ENCODE measurements at places on chromosomes 7 and 10. TPM values are rescaled to one million over a fixed set of nuclear protein-coding genes. Genes with fewer than 3 reads are reported as not detected.

Gene LLCFC1
- not detected for total RNA-seq

Gene SEMA3E
- not detected for total RNA-seq

Gene VWDE
- 1.6 TPM for total RNA-seq

Gene MINDY4
- 0.96 TPM for total RNA-seq

Gene IDI2
- not detected for total RNA-seq

Gene TLX1
- total RNA-seq, result not detected

Gene CTAGE8
- total RNA-seq, result 1.3 TPM

Gene VWA2
- not detected for total RNA-seq

Gene HEPACAM2
- total RNA-seq, result not detected

GRCh38 chr7:17058568-17058967 is 176.8 kb upstream of the AGR3 start:
- no peak for DNase-seq

DNA sequence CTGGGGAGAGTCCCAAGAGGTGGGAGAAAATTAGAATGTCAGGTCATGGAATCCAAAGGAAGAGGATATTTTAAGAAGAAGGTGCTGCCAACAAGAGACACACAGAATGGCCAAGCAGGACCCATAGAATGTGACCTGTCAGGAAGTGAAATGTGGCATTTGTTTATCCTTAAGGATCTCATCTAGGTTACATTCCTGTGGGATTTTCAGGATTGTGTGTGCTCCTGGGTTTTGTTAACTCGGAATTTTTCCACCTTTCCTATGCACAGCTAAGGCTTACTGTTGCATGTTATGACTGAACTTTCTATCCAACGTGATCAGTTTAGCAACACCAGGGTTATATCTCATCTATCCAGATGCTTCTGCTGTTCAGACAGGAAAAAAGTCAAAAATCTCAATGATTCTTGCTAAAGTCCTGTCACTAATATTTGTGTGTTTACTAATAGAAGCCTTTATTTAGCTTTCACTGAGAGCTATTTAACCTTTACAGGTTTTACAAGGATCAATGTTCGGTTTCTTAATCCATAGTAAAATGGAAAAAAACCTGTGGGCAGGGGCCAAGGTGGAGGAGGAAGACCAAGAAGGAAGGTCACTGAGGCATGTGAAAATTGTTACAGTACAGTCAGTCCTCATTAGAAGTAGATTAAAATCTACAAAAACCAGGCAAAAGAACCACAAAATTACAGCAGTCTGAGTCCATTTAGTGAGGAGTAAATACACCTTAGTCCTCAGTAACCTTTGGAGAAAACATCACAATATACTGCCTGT is 437.8 kb upstream of the NPVF start:
- DNase-seq, result no peak

- DNase-seq, result no peak
These were observed 147.1 kb downstream of the MLLT10 start for GRCh38 chr10:21681156-21681555.

- no peak for DNase-seq
These were observed 98.5 kb upstream of the NPS start for GRCh38 chr10:127450644-127451043.

DNA sequence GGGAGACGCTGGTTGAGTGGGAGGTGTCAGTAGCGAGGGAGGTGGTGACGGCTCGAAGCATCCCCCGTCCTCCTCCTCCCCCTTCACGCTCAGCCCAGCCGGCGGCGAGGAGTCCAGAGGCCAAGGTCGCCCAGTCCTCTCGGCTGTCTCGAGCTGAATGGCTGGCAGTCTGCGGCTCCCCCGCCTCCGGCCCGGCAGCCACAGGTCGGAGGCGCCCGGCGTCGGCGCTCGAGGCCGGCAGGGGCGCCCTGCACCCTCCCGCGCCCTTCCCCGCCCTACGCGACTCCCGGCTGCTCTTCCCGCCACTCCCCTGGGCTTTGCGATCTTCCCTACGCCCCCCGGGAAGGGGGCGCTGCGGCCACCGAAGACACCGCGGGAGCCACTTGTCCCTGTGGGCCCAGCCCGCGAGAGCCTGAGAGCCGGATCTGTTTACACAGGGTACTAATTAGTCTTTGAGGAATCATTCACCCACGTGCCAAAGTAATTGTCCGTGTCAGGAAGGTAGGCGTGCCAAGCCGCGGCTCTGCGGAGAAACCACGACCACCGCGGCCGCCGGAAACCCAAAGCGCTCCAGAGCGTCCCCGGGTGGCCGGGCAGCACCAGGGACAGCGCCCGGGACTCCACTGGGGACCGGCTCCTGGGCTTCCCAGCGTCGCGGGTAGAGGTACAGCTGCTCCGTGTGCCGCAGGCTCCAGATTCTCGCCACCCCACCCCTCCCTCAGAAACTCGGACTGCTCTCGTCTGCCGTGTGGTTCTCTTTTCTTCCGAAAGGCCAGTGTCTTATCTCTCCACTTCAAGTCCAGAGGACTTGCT is at the start of gene NXPH1:
Gene NXPH1 (plus strand): TSS at position 133 of the 813 bp plus-strand sequence.
- DNase-seq, result no peak

DNA sequence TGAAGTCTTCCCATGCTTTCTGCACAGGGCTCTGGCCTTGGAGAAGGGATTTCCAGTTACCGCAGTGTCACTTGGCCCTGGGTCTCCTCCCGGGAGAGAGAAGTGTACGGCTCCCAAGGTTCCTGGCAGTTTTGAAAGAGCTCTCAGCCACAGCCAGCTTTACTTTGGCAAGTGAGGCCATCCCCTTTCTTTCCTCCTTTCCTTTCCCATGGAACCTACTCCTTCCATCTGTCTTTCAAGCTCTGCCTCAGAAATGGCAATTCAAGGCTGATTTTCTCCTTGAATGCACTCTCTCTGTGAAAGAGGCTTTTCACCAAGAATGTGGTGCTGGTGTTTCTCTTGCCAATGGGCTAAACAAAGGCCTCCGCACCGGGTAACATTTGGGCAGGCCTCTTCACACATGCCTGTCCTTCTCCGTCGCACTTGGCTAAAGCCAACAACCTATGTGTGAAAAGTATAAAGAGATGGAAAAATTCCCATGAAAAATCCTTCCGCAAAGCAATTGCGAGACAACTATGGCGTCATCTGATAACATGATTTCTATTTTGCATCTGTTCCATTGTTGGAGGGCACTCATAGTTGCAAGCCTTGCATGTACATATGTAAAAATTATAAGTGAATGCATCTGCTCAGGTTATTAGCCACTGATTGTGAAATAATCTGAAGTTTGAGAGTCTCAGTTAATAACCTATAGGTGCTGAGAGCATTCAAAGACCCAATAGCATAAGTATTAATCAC is 125.4 kb downstream of the PFKFB3 start:
- DNase-seq, result no peak

DNA sequence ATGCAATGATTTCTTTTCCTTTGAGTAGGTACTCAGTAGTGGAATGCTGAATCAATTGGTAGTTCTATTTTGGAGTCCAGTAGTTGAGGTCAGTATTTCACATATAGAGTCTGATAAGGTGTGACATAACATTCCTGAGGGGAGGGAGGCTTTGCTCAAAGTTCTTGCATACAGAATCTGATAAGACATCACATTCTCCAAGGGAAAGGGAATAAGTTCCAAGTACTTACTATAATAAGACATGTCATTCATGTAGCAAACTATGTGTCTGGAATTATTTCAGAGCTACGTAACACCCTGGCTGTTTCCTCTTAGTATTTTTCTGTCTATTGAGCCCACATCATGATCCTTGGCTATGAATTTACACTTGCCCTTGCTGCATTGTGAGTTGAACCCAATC is 74.3 kb upstream of the POM121L12 start:
- no peak for DNase-seq

DNA sequence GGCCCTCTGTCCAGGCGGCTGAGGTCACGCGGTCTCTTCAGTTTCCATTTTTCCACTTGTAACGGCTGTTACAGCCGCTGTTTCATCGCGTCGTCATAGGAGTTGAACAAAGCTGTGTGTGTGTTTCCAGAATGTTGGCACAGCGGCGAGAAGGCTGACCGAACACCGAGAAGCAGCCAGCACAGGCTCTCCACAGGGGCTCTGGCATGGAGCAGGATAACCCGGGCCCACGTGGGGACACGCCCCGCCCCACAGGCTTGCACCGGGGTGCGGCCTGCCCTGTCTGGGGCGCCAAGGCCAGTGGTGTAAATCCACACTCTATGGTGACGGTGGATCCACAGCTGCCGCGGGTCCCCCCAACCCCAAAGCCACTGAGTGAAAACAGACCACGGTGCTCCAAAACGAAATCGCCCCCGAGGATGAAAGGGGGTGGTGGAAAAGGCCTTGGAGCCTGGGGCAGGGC is 448.2 kb downstream of the DNAJB6 start:
- DNase-seq, result no peak

DNA sequence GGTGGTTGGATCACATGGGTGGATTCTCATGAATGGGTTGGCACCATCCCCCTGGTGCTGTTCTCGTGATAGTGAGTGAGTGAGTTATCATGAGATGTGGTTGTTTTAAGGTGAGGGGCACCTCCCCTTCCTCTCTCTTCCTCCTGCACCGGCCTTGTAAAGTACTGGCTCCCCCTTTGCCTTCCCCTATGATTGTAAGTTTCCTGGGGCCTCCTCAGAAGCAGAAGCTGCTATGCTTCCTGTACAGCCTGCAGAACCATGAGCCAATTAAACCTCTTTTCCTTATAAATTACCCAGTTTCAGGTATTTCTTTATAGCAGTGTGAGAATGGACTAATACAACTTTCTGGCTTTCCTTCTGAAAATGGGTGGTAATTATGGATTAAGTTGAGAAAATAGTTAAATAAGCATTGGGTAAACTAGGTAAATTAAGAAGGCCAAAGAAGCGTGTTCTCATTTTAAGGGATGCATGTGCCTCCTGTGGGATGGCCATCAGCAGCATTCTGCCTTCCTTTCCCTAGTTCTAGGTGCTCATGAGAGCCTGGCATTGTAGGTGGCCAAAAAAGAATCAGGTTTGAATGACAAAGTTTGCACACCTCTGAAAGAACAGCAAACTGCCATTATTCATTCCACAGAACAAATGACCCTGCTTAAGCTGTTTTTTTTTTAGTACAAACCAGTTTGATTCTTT is 241.4 kb upstream of the CCDC6 start:
- DNase-seq, result no peak

DNA sequence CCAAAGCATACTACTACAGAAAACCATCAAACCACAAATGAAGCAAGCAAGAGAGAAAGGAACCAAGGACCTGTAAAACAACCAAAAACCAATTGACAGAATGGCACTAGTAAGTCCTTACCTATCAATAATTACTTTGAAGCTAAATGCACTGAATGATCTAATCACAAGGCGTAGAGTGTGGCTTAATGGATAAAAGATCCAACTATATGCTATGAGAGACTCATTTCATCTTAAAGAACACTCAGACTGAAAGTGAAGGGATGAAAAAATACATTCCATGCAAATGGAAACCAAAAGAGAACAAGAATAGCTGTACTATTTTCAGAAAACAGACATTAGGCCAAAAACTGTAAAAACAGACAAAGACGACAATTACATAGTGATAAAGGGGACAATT is 70.7 kb downstream of the CRPPA start:
- no peak for DNase-seq

- no peak for DNase-seq
These were observed 18.5 kb downstream of the ELMO1 start for GRCh38 chr7:37430171-37430570.

- no peak for DNase-seq
These were observed 97.9 kb downstream of the DNAJB6 start for GRCh38 chr7:157434701-157435100.

DNA sequence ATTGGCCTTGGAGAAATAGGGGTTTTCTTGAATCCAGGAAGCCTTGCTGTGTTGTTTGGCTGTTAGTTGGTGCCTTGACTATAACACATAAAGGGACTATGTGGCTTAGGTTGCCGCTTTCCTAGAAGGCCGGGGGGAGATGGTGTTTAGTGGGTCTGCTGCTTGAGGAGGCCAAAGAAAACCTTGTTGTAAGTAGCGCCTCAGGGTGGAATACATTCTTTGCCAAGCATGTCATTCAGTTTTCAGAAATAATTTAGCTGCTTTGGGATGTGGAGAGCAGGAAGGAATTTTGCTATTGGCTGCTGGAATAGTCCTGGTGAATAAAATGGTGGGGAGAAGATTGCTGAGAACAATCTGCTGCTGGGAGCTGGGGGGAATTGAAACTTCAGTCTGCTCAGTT is 132.9 kb upstream of the WNT16 start:
- DNase-seq, result no peak

DNA sequence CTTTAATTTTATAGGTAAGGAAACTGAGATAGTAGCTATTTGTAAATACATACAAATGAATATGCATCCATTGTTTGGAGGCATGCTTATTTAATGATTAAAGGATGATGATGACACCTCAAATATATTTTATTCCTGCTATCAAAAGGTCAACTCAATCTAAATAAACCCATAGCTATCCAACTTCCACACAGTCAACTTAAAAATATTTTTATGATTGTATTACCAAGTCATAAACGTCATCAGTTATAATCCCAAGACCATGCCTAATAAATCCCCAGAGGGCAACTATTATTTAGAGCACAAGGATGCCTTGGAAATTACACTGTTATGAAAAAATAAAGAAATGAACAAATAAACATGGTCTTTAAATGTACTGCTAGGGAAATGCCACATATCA is 102.1 kb downstream of the MPP7 start:
- no peak for DNase-seq

GRCh38 chr7:114922652-114923402 is 933 bp downstream of the MDFIC start:
- DNase-seq, result peak; percentile 50

GRCh38 chr7:27663989-27664331 is 1.3 kb upstream of the HIBADH start:
- DNase-seq, result no peak

DNA sequence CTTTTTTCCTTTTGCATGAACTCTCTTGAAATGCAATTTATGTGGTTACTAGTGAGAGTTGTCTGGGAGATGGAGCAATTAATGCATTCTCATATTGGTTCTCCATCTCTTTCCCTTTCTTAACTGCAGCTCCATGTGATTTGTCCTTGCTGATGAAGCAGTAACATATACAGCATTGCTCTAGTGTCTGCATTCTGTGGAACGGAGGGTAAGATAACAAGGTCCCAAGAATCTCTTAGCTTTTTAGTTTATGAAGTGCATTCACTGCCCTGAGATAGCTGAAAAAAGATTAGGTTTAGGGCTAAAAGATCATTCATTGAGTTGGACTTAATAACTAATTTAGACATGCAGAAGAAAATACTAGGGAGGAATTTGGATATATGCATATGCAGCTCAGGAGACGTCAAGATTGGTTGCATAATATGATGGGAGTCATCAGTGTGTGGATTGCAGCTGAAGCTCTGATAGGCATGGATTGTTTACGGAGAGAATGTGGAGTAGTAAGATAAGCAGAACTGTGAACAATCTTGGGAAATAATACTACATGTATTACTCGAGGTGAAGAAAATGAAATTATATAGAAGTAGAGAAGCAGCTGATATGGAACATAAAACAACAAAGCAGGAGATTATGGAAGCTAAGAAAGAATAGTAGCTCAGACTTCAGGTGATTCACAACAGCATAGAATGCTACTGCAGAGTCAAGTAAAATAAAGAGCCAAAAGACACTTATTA is 404.7 kb downstream of the ARL4A start:
- DNase-seq, result no peak
